ENCODE measurements at places on chromosomes 5 and 9. TPM values are rescaled to one million over a fixed set of nuclear protein-coding genes. Genes with fewer than 3 reads are reported as not detected.

The BTNL3 gene
- total RNA-seq = not detected

The OTP gene
- total RNA-seq = not detected

The ZNF346 gene
- 24.8 TPM for total RNA-seq

The TAF1L gene
- total RNA-seq = under 0.01 TPM

The TRIM36 gene
- 0.34 TPM for total RNA-seq

The PCDHB7 gene
- 0.68 TPM for total RNA-seq

The PALM2AKAP2 gene
- 0.23 TPM for total RNA-seq

- DNase-seq = no peak
Observed at GRCh38 chr9:20553558-20554149, 68.6 kb downstream of the MLLT3 start.

- peak; percentile 59 for DNase-seq
Observed at GRCh38 chr5:174910245-174910737, 185.9 kb downstream of the MSX2 start.

- DNase-seq = peak; percentile 64
Observed at GRCh38 chr9:136567651-136568287, 21.9 kb upstream of the NOTCH1 start.

- peak; percentile 34 for DNase-seq
Observed at GRCh38 chr5:58455066-58455465, 4.8 kb downstream of the PLK2 start.

DNA sequence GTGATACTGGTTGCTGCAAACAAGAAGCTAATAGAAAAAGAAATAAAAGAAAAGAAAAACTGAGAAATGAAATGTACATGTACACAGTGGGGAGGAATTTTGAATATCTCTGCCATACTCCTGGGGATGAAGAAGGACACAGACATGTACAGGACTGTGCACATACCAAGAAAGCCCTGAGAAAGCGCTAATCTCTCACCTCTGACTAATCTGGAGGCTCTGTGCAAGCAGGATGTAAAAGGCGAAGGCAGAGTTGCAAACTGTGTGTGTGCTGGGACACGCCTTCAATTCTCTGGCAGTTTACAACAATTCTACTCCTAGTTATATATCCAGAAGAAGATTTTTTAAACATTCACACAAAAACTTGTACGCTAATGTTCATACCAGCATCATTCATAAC lies 211.4 kb downstream of the KIAA0825 start:
- DNase-seq = no peak

- no peak for DNase-seq
Observed at GRCh38 chr5:179265514-179266290, 79.6 kb downstream of the ADAMTS2 start.
